SK-N-DZ (cell line): ENCODE measurements at places on chromosomes 13 and 19.

GRCh38 chr13:33218426-33218825, 67.1 kb downstream of the STARD13 start:
- DNase-seq, result no peak

- no peak for DNase-seq
These were observed 213.0 kb downstream of the ZIC5 start for GRCh38 chr13:99758460-99759162.

GRCh38 chr13:112994084-112994780, 25.2 kb downstream of the MCF2L start:
- no peak for DNase-seq

DNA sequence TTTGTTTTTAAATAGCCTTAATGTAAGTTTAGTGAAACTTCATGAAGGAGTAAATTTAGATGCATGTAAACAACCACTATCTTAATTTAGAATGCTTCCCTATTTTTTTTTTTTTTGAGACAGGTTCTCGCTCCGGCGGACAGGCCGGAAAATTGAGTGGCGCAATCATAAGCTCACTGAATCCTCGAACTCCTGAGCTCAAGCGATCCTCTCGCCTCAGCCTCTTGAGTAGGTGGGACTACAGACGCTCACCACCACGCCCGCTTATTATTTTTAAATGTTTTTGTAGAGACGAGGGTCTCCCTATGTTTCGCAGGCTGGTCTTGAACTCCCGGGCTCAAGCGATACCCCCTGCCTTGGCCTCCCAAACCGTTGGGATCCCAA, 1.6 kb downstream of the TEX30 start:
- DNase-seq, result no peak

DNA sequence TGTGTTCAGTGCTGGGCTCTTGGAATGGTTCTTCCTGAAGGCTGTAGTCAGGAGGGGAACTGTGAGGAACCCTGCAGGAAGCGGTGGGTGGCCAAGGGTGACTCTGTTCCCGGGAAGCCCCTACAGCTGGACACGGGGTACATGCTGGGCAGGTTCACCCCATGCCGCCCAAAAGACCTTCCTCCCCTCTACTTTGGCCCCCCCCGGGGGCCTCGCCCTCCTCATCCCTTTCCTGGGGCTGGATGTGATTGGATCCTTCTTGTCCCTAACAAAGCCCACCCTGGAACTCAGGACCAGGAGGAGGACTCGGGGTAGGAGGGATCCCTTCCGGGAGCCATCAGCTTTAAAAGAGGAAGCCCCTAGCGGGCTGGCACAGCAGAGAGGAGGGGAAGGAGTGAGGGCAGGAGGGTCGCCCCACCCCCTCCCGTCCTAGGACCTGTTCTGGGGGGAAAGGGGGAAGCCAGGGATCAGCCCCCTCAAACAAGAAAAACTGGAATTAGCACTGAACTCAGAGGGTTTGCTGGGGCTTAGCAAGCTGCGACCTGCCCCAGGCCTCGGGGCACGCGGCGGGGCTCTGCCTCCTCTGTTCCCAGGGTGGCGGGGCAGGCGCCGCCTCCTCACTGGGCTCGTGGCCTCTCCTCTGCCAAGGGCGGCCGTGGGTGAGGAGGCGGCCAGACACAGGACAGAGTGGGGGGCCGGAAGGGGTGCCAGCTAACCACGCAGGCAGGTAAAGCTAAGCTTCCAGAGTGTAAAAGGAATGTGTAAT, 4.0 kb downstream of the CEBPA start:
- DNase-seq, result no peak

- DNase-seq, result no peak
These were observed 111.1 kb downstream of the LACC1 start for GRCh38 chr13:43990829-43991228.

- no peak for DNase-seq
These were observed 31.6 kb downstream of the AP1M1 start for GRCh38 chr19:16229322-16229641.

DNA sequence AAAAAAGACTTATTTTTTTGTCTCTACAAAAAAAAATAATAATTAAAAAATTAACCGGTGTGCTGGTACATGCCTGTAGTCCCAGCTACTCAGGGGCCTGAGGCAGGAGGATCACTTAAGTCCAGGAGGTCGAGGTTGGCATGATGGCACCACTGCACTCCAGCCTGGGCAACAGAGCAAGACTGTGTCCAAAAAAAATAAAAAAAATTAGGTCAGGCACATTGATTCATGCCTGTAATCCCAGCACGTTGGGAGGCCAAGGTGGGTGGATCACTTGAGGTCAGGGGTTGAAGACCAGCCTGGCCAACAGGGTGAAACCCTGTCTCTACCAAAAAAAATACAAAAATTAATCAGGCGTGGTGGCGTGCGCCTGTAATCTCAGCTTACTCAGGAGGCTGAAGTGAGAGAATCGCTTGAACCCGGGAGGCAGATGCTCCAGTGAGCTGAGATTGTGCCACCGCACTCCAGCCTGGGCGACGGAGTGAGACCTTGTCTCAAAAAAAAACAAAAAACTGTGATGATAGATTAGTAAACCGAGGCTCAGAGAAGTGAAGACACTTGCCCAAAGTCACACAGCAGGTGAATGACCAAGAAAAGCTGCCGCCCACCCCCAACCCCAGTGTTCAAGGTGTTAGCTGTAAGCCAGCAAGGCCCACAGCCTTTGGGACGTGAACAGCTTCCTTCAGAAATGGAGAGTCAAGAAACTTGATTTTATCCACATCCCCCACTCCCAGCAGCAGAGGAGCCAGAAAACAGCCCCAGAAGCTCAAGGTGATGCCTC, 9.4 kb downstream of the RNU6-9 start:
- DNase-seq, result no peak

GRCh38 chr19:51367565-51368365, 1.0 kb downstream of the CLDND2 start:
- peak; percentile 96 for DNase-seq
